Activated CD4-positive, alpha-beta T cell treated with anti-CD3 and anti-CD28 coated beads, Interleukin-2, amount 50 U/mL, for 48 hours (primary cell): ENCODE measurements at places on chromosomes 4 and X.

GRCh38 chr4:144340931-144341330 is 200.4 kb upstream of the GYPA start:
- DNase-seq: no peak

DNA sequence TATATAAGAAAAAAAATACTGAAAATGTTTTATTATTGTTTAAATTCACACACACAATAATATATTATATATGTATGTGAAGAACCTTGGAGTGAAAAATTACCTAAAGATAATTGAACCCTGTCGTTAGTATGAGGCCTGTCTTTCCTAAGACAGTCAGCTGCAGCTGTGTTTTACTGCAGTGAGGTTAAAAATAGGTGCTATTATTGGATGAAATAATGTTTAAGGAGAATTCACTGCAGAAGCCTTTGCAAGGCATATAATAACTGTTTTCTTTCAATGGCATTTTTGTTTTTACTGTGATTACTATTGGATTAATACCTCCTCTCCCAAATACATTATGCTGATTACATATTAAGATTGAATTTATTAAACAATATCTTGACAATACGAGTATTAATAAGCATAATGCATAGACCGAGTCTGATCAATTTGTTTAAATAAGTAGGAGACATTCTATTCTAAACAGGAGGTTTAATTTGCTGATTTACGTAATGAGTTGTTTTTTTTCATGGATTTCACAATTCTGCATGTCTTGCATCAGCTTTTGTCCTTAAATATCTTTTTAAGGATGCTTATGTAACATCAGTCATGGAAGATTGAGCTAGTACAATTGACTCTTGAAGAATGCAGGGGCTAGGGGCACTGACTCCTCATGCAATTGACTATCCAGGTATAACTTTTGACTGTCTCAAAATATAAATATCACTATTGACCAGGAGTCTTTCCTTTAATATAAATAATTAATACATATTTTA is 1181.1 kb upstream of the PCDH7 start:
- DNase-seq: no peak

DNA sequence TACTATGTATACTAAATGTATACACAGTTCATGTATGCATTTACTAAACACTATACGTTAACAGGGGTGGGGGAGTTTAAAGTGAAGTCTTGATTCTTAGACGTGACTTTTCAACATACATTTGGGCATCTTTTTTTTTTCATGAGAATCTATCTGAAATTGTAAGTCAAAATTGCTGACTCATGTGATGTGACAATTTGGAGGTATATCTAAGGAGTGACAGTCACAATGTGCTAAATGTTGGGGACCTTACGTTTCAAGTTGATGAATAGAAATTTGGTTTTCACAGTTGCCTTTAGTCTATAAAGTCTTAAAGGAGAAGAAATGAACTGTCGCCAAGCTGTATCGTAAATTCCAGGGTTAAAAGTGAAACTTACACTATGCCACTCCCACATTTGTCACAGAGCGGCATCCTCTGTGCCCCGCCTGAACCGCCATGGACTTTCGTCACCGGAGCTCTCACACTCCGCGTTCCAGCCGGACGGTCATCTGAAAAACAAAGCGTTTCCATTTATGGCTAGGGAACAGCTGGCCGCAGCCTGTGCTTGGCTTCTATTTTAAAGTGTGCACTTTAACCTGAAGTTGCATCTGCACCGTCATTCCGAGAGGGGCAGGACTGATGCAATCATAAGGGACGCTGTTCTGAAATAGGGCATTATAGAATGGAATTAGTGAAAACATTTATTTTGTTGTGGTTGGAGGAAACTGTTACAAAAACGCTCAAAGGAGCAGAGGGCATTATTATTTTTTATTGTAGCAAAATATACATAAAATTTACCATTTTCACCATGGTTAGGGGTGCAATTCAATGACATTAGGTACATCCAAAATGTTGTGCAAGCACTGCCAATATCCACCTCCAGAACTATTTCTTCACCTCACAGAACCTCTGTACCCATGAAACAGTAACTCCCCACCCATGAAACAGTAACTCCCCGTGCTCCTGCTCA is 30.9 kb downstream of the PDLIM3 start:
- no peak for DNase-seq

DNA sequence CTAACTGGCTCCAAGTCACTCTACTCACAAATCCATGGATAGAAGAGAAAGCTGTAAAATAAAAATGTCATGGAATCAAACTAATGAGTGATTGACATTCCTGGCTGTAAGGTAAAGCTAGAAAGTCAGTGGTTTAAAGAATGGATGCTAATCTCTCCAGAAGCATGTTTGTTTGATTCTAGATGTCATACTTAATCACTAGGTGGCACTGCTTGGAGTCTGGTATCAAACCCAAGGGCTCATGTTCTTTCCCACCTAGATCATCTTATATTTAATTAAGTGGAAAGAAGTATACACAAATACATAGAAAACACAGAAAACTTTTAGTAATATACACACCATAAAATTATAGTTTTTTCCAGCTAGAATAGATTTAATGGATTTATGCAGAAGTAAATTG is 2666.6 kb downstream of the PCDH7 start:
- no peak for DNase-seq

GRCh38 chr4:169094656-169095231 is 84.7 kb upstream of the CBR4 start:
- DNase-seq: no peak

DNA sequence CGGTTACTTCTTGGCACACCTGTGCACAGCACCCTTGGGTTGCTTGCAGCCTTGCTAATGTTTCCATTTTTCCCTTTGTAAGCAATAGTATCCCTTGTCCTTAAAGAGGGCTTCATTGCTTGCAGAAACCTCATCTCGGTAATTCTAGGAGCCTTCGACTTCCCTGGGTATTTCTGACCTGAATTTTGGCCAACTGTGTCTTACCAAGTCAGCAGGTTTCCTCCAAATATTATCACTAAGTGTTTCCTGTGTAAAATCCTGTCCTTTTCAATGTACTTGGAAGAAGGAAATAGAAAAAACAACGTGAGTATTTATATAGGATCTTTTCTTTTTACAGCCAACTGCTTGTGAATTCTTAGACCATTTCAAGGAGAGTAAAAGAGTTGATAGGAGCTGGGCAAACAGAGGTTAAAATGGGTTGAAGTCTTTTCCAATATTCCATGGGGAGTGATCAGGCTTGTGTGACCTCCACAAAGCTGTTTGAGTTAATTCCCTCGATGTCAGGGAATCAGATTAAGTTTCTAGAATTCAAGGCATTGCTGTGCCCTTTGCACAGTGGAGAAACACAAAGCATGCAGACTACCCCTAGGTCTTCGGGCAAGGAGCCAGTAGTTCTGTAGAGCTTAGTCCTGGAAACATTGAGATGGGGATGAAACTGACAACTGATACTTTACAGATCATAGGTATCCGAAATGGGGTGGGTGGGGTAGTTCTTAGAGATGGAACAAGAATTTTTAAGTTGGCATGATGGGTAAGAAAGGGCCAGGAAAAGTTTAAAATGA is 209.9 kb downstream of the CPE start:
- DNase-seq: no peak

DNA sequence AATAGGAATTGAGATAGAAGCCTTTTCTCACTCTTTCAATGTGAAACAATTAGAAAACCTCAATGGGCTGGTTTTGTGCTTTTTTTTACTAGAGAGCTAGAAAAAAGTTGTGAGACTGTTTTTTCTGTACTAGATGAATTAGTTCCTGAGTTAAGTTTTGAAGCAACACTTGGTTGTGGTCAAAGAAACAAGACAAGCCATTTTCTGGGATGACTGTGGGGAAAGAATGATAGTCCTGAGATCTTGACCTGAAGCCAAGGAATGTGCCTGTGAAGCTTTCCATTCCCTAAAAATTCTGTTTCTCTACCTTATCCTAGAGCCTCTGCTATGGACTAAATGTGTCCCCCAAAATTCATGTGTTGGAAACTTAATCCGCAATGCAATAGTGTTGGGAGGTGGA is 157.8 kb upstream of the TLL1 start:
- DNase-seq: no peak

GRCh38 chr4:127586922-127587571 is 45.7 kb upstream of the INTU start:
- DNase-seq: no peak

DNA sequence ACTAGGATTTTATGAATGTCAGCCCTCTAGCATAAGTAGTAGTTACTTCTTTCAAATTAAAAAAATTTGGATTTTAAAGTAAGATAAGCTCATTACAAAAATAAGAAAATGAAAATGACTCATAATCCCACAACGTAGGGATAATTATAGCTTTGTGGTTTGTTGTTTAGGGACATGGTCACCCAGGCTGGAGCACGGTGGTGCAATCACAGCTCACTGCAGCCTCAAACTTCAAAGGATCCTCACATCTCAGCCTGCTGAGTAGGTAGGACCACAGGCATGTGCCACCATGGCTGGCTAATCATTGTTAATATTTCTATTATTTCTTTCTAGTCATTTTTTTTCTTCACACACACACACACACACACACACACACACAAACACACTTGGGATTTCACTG is 57.6 kb downstream of the PLAC1 start:
- no peak for DNase-seq

GRCh38 chrX:71996826-71997225 is 86.2 kb downstream of the NHSL2 start:
- DNase-seq: no peak

DNA sequence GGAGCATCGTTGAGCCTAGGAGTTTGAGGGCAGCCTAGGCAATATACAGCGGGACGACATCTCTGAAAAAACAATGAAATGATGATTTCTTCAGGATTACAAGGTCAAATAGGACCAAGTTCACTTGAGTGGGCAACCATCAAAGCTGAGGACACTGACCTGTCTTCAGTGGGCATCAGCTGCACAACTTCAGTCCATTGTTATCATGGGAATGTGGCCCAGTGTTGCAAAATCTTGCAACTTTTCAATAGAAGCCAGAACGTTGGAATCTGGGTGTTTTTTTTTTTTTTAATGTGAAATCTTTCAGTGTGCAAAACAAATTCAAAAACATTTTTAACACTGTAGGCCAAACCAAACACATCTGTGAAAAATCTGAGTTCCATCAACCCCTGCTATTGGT is 155.4 kb upstream of the PLAC1 start:
- DNase-seq: no peak

DNA sequence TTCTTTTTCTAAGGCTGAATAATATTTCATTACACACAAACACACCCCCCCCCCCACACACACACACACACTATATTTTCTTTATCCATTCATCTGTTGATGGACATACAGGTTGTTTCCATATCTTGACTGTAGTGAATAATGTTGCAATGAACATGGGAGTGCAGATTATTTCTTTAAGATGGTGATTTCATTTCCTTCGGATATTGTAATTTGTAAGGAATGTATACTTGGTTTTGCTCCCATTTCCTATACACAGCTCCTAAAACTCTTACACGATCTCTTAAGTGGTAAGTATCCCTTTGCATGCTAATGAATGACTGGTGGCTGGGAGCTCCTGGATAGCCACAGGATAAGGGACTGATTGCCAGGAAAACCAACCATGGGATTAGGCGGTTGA is 14.7 kb upstream of the RBMXL3 start:
- DNase-seq: no peak

DNA sequence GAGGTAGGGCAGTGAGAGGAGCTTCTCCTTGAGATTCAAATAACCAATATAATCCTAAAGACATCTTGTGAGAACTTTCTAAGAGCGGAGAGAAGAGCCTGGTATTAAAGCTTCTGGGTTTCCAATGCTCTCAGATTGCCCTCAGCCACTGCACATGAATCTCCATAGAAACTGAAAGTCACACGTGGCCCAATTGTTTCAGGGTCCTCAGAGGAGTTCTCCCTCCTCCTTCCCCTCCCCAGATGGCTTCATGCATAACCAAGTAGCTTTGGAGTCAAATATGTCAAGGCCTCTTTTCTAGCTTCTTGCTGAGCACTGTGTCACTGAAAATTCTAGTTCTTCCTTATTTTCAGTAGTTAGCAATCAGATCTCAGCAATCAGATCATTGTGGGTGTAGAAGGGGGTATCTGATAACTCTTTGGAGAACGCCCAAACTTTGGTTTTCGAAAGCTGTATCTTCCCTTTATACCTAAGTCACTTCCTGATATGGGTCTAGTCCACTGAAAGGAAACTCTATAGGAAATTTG is 2.2 kb downstream of the BTK start:
- DNase-seq: no peak

DNA sequence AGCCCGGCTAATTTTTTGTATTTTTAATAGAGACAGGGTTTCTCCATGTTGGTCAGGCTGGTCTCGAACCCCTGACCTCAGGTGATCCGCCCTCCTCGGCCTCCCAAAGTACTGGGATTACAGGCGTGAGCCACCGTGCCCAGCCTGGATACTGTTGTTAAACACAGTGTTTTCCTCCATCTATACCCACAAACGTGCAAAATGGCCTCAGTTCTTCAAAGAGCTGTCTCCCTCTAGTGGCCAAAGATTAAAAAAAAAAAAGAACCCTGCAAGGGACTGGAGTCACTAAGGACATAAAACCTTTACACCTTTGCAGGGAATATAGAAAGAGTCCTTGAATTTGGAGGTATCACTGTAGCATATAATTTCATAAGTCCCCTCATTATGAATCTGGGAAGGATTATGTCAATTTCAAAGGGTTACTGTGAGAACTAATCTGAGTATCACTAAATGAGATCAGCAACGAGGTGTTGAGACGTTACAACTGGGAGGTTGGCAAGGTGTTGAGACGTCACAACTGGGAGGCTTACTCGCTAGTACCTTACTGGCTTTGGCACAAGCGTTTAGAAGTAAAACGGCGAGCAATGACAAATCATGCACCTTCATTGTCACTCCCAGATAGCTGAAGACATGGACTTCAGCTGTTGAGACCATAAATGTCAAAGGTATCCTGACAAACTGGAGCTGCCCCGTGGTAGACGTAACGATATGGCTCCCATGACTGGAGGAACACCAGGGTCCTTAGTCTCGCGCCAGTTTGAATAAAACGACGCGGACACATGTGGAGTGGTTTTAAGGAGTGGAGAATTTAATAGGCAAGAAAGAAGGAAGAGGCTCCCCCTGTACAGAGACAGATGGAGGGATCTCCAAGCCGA is 33.4 kb upstream of the ENPP6 start:
- no peak for DNase-seq

GRCh38 chrX:123493857-123494256 is 239.0 kb downstream of the THOC2 start:
- DNase-seq: no peak

DNA sequence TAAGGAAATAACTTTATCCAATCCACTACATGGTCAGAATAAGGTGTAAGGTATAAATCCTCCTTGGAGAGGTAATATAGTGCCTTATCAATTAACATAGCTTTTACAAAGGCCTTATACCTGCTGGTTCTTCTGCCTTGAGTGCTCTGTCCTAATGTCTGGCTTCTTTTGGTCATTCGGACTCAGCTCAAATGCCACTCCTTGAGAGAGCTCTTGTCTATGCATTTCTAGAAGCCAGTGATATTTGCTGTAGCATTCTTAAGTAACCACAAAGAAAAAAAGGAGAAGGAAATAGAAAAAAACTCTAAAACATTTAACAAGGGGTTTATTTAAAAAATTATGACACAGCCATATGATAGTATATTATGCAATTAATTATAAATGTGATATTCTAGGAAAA is 444.8 kb upstream of the SLIT2 start:
- DNase-seq: no peak
